Progenitor cell of endocrine pancreas (in vitro differentiated cells): ENCODE measurements at places on chromosomes 1 and 21. TPM values are rescaled to one million over a fixed set of nuclear protein-coding genes. Genes with fewer than 3 reads are reported as not detected.

DNA sequence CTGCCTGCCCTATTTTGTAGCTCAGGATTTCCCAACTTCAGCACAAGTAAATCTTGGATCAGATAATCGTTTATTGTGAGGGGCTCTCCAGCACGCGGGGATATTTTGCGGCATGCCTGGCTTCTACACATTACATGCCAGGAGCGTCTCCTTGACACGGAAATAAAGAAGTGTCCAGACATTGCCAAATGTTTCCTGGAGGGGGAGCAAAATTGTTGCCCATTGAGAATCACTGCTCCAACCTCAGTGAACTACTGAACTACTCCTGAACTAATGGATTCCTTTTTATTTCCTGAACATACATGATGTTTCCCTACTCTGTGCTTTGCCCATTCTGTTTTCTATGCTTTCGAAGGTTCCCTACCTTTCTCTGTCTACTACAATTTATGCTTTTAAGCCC lies 1359.1 kb upstream of the ADGRL2 start:
- H3K4me1 ChIP-seq = no peaks in the 10 kb centered on the region
- no peak overlapping the region for H3K27ac ChIP-seq
- H3K27me3 ChIP-seq = no peaks in the 10 kb centered on the region
- no peak for DNase-seq
- H3K4me3 ChIP-seq = no peak overlapping the region

GRCh38 chr1:156632355-156632754 lies 9.6 kb upstream of the BCAN start:
- H3K27me3 ChIP-seq = peaks cover 70% of the 10 kb centered on the region
- H3K36me3 ChIP-seq = no peaks in the 10 kb centered on the region
- H3K27ac ChIP-seq = no peak overlapping the region
- DNase-seq = no peak
- no peak overlapping the region for H3K4me3 ChIP-seq
- H3K4me1 ChIP-seq = no peaks in the 10 kb centered on the region

DNA sequence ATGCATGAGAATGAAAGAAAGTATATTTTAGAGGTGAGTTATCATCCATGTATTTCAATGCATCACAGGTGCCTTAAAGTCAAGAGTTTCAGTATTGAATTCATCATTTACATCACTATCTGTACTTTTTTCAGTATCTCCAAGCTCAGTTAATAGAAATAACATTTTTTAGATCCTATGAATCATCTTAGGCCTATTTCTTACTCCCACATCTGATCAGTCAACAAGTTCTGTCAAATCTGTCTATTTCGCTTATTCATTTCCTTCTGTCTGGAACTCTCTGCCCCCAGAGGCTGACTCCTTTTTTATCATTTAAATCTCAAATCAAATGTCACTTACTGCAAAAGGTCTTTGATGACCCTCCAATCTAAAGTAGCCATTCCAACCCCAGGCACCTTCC lies 295.2 kb downstream of the LRRC7 start:
- no peak overlapping the region for H3K27ac ChIP-seq
- DNase-seq = no peak
- no peaks in the 10 kb centered on the region for H3K36me3 ChIP-seq
- peaks cover 5% of the 10 kb centered on the region for H3K4me1 ChIP-seq
- H3K4me3 ChIP-seq = no peak overlapping the region

GRCh38 chr1:101003012-101003650 lies 22.5 kb downstream of the DPH5 start:
- H3K27me3 ChIP-seq = no peaks in the 10 kb centered on the region
- peaks cover 11% of the 10 kb centered on the region for H3K4me1 ChIP-seq
- H3K4me3 ChIP-seq = no peak overlapping the region
- peak overlapping the region; percentile 24 for H3K27ac ChIP-seq

- H3K27me3 ChIP-seq = peaks cover 14% of the 10 kb centered on the region
- peak overlapping the region; percentile 9 for H3K4me3 ChIP-seq
- no peak overlapping the region for H3K27ac ChIP-seq
- no peaks in the 10 kb centered on the region for H3K36me3 ChIP-seq
- H3K4me1 ChIP-seq = peaks cover 6% of the 10 kb centered on the region
Observed at GRCh38 chr1:231628207-231628876, 1.8 kb downstream of the DISC1 start.

DNA sequence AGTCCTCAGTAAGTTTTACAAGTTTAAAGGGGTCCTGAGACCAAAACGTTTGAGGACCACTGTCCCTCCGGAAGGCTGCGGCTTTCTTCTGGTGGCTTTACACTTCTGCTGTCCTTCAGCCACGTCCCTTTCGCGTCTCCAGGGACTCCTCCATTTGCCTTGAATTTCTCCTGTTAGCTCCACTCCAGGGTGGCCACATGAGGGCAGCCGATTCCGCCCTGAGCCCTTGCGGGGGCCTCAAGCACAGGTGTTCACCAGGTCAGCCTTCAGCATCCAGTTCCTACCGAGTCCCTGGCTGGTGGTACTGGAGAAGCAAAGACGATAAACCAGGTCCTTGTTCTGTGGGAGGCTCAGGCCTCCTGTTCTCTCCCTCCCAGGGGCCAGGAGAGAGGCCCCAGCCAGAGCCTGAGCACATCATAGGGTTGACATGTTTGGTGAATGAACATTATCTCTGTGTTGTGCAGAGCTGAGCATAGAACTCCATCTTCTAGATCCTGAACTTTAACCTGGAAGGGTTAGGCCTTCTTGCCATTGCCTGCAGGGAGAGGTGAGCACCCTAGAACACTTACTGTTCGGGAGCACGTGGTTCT lies 27.4 kb upstream of the COQ8A start:
- no peak overlapping the region for H3K4me3 ChIP-seq
- peaks cover 2% of the 10 kb centered on the region for H3K36me3 ChIP-seq
- no peak overlapping the region for H3K27ac ChIP-seq
- no peaks in the 10 kb centered on the region for H3K4me1 ChIP-seq

DNA sequence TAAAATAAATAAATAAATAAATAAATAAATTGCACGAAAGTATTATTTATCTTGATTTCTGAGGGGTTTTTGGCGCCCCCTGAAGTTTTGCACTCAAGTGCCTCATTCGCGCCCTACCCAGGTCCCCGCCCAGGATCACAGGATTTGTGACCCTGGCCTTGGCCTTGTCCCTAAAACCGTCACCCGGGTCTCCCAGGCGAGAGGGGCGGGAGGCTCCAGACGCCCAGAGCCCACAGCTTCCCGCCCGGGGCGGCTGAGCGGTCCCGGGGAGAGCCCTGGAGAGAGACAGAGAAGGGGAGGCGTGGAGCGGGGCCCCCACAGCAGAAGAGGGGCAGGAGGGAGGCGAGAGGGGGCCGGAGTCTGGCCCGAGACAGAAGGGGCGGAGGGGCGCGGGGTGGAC lies 91.8 kb upstream of the CASZ1 start:
- H3K4me1 ChIP-seq = peaks cover 24% of the 10 kb centered on the region
- peaks cover 5% of the 10 kb centered on the region for H3K27me3 ChIP-seq
- H3K4me3 ChIP-seq = peak overlapping the region; percentile 55
- no peak for DNase-seq
- H3K27ac ChIP-seq = no peak overlapping the region

- H3K27me3 ChIP-seq = no peaks in the 10 kb centered on the region
- no peak for DNase-seq
- H3K4me3 ChIP-seq = peak overlapping the region; percentile 95
- no peaks in the 10 kb centered on the region for H3K36me3 ChIP-seq
- peaks cover 18% of the 10 kb centered on the region for H3K4me1 ChIP-seq
Observed at GRCh38 chr1:218284377-218284916, 646 bp upstream of the RRP15 start.

- H3K4me3 ChIP-seq = no peak overlapping the region
- H3K27me3 ChIP-seq = no peaks in the 10 kb centered on the region
- DNase-seq = no peak
Observed at GRCh38 chr1:77582905-77583304, 99.6 kb downstream of the ZZZ3 start.

Gene MPL
- 0.31 TPM in 1 of 2 replicates, not detected in the other for total RNA-seq

Gene CD48
- total RNA-seq = not detected in 2 replicates

Gene PHLDA3
- 21.2 and 31.3 TPM in 2 replicates for total RNA-seq

Gene SLAMF7
- total RNA-seq = not detected in 2 replicates

Gene CCDC185
- total RNA-seq = not detected in 2 replicates

Gene ALPL
- 18.8 and 19.8 TPM in 2 replicates for total RNA-seq
